T-helper 2 cell treated with Interferon-gamma antibody and Interleukin-4, amounts not matched to agents 5 μg/mL and 100 μg/mL, for 36 hours (primary cell): ENCODE measurements at places on chromosomes 7 and 10.

DNA sequence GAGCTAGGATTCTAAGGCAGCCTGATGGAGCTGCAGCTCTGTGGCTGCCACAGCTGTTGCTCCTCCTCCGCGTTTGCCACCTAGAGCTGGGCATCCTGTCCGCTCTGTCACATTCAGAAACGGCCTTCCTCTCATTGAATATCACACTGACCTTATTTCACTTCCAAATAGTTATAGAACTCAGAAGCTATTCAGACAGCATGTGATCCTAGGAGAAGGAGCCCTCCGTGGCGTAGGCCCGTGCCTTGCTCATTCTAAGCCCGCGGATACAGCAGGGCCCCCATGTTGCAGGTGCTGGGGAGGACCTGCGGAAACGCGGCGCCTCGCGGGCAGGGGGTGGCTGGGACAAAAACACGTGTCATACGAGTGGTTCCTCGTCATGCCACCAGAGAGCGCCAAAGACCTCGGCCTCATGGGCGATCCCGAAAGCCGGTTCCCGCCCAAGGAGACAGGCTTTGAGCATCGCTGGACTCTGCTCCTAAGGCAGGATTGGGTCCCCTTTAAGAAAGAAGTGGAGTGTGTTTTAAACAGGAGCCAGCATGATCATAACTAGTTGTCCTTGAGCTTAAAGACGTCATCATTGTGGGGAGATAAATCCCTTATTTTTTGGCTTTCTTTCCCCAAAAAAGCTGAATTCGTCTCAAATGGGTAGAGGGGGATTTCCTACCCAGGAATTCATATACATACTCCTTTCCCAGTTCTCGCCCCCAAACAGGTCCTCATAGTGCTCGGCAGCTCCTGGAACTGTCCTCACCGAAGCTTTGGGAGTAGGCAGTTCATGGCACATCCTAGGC is 17.9 kb upstream of the FIGNL1 start:
- peak; percentile 77 for DNase-seq

GRCh38 chr10:123948030-123948823 is 56.6 kb upstream of the CPXM2 start:
- DNase-seq, result no peak

GRCh38 chr10:62651341-62651740 is 153.2 kb upstream of the ADO start:
- no peak for DNase-seq

DNA sequence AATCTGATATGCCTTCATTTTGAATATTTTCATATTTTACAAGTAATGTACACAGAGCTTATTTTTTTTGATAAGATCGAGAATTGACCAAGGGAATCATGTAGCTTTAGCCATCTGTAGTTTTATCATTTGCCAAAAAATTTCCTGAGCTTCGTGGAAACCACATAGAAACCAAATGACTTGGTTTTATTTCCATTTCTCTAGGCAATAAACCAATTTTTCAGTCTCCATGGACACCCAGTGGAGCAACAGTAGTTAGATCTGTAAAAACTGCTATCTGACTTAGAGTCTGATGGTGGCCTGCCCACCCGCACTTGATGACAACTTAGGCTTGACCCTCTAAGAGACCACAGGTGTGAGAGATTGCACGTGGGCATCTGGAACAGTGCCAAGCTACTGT is 127.8 kb upstream of the CDK6 start:
- DNase-seq, result no peak

- DNase-seq, result no peak
Measured at GRCh38 chr7:95622001-95622549, 25.8 kb upstream of the PDK4 start.

DNA sequence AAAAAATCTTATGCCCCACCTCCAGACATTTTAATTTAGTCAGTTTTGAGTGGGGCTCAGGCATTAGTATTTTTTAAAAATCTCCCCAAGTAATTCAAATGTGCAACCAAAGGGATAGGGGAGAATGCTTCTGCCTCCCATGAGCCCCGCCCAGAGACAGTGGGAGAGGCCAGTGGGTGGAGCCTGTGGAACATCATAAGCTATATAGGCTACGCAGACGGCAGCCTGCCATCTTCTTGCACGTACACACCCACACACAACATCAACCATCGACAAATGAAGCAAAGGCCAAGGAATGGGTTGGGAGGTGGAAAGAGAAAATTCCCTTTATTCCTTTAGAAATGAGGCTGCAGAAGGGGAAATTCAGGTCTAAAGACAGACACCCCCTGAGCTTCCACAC is 25.2 kb downstream of the CREB3L2 start:
- DNase-seq, result no peak

DNA sequence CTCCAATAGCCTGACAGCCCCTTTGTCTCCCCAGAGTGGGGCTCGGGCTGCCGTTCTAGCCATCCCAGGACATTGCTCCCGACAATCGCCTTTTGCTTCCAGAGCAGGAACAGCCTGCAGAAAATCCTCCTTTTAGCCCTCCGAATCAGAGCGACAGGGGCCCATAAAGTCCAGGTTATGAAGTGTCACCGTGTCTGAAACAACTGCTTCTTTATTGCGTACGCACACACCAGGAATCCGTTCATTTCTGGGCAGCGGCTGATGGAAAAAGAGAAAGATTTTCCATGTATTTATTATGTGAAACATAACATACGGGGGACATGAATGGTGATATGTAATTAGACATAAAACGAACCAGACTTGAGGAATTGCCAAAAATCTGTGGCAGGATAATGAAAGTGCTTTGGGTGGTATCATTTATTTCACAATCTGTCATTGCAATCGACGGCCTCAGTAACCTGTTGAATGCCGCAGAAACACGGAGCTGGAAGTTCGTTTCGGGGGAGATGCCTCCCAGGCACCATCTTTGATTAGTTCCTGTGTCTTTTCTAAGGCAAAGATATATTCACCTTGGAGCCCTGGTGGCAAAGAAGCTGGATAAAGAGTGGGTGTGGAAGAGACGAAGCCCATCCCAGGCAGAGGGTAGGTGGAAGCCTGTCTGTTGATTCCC is 48.1 kb downstream of the FAM241B start:
- DNase-seq, result no peak

DNA sequence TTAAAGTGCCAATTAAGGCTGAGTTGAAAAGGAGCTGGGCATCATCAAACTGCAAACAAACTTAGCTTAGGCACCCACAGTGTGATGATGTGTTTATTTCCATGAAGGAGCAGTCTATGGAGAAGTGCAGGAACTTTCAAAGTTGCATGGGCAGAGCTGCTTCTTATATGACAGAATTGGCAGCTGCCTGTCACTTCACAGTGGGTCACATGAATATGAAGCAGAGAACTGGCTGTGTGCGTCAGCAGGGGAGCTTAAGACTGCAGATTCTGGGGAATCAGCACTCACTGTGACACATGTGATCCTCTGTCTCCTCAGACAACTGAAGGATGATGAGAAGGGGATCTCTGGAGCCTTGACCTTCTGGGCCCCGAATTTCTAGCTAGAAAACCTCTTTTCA is 36.6 kb downstream of the RBM28 start:
- no peak for DNase-seq

DNA sequence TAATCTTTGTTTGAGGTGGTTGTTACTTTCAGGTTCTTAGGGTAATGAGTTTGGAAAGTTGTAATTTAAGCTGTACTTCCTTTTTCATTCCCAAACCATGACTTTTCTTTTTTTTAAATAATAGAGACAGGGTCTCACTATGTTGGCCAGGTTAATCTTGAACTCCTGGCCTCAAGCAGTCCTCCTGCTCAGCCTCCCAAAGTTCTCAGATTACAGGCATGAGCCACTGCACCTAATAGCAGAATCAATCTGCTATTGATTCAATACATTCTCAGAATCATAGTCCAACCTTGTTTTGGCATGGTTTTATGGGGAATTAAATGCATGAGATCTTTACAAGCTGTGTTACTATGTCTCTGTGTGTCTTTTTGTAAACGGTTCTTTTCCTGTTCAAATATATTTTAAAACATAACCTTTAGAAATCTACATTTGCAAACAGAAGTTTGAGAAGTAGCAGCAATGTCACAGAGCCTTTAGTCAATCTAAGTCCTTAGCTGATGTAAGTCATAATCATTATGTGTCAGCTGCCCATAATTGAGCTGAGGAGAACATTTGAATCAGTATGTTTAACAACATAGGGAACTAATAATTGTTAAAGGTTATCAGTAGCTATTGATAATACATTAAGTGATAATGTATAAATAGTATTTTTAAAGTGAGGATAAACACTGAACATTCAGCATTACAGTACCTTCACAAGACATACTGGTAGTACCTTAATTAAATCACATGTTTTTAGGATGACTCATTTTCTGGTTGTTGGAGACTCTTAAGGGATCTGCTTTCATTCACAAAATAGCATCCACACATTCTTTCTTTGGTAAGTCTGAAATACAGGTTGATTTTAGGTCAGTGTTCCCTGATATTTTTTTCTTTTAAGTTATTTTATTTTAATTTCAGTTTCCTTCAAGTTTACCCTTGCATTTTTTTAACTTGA is 8.8 kb downstream of the INPP5F start:
- DNase-seq, result no peak

DNA sequence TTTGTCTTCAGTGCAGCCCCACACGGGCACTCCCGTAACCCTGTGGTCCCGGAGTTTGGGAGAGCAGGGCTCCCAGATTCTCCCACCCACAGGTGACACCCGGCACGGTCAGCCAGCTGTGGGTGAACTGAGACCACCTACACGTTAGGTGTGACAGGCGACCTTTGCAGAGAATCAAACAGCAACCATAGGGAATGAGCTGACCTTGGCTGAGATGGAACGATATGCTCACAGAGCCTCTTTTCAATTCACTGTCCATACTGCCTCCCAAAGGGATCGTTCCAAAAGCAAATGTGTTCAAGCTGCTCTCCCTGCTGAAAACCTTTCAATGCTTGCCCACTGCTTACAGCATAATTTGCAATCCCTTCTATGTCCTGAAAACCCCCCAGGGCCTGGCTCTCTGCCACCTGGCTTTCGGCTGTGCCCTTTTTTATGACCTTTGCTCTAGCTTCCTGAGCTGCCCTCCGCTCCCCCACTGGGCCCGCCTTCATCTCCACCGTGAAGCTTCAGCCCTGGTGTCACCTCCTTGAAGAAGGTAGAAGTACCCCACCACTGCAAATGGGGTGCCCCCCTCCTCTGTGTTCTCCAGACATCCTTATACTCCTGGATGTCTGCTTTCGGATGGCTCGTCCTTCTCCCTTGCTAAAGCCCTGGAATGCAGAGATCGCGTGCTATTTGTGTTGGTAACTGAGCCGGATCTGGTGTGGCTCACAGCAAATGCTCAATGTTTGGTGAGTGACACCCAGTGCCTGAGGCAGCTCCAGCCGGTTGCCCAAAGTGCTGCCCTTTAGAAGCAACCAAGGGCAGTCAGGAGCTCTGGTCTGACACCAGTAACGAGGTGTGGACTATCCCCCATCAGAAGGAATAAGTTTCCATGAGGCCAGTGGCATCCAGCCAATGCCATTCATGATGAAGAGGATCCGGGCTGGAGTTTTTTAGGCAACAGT is 90.4 kb downstream of the KIAA1549 start:
- no peak for DNase-seq

DNA sequence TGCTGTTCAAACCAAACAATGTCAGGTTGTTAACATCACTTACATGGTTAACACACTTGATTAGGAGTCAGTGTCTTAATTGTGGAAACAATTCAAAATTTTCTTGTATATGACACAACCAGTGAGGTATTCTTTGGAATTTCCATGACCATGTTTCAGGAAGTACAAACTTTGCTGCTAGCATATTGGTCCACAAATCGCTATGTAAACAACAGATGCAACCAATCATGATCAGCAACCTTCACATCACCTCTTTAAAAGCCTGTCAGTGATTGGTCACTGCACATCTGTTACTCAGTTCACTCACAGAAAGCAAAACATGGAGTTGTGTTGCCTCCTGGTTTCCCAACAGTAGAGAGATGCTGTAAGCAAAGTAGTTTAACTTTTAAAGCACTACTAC is 108.9 kb upstream of the FAM3C start:
- no peak for DNase-seq

GRCh38 chr7:14104861-14105260 is 115.4 kb upstream of the ETV1 start:
- no peak for DNase-seq

GRCh38 chr10:60964257-60965235 is 20.6 kb upstream of the RHOBTB1 start:
- DNase-seq, result peak; percentile 30

- DNase-seq, result no peak
Measured at GRCh38 chr7:151012031-151012692, 12.1 kb downstream of the ATG9B start.

DNA sequence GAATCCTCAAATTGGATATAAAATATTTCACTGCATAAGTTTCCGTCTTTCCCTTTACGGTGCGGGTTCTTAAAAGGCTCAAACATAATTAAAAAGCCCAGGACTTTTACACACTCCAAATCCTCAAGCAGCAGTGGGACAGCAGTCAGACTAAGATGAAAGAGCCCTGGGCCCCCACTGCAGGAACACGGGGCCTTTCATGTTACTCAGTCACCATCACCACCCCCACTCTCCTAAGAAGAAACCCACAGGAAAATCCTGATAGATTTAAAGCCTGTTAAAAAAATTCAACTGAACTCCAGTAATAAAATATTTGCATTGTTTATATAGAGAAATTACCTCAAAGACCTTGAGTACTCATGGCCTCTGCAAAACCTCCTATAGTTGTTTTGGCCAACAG is 74.0 kb upstream of the TRIL start:
- no peak for DNase-seq

DNA sequence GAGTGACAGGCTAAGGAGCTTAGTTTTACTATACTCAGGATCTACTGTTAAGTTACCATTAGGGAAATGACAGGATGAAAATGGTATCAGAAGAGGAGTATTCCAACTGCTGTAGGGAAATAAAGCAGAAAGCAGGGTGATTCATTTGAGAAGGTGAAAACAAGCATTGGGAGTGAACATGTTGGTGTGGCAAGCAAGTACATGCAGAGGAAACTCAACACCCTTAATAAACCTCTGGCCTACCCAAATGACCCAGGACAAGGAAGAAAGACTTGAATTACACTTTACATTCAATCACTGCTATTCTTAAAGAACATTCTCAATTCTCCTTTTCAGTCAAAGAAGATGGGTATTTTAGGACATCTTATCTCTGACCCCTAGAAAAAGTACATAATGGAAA is 28.7 kb downstream of the ERLIN1 start:
- DNase-seq, result no peak

DNA sequence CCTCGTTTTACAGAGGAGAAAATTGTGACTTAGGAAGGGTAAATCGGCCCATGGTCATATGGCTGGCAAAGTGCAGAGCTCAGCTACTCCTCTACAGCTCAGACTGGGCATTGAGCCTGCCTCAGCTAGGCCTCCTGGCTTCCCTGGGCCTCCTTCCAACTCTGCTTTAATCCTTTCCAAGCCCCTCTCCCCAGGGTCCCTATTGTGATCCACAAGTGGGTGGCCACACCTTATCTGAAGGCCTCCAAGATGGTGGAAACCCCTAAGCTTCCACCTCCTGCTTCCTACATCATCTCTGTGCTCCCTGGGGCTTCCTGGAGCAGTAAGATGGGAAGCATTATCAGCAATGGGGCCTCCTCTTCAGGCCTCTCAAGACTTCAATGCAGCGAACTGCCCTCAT is 3.0 kb upstream of the LGI1 start:
- DNase-seq, result no peak
